ENCODE measurements at places on chromosomes 3 and 15.

- ATAC-seq = no peak
Measured at GRCh38 chr3:151101270-151101969, 16.0 kb downstream of the MED12L start.

DNA sequence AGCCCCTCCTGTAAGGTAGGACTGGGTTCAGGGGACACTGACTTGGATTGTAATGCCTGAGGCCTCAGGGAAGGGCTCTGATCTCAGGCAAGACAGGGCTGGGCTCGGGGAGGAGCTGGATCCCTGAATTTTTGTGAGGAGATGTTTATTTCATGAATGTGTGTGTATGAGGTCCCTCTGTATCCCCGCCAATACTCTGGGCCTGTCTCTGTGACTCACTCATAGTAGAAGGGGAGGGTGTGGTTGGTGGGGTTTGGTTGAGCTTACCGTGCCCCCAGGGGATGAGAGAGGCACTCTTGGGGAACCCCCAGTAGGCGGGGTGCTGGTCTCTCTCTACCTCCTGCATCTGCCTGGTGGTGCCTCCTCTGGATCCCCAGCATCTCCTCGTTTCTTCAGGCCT, 28.1 kb downstream of the RPSA start:
- peak; percentile 87 for ATAC-seq

GRCh38 chr3:94373456-94373855, 310.6 kb downstream of the NSUN3 start:
- ATAC-seq = no peak

DNA sequence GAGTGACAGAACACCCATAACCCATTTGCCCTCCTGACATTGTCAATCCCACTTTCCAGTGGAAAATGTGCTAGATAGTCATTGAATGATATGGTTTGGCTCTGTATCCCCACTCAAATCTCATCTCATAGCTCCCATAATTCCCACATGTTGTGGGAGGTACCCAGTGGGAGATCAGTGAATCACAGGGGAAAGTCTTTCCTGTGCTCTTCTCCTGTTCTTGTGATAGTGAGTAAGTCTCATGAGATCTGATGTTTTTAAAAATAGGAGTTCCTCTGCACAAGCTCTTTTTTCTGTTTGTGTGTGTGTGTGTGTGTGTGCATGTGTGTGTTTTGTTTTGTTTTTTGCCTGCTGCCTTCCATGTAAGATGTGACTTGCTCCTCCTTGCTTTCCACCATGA, 191.7 kb downstream of the ARRDC4 start:
- no peak for ATAC-seq

GRCh38 chr15:85727068-85727467, 67.7 kb downstream of the KLHL25 start:
- ATAC-seq = no peak

DNA sequence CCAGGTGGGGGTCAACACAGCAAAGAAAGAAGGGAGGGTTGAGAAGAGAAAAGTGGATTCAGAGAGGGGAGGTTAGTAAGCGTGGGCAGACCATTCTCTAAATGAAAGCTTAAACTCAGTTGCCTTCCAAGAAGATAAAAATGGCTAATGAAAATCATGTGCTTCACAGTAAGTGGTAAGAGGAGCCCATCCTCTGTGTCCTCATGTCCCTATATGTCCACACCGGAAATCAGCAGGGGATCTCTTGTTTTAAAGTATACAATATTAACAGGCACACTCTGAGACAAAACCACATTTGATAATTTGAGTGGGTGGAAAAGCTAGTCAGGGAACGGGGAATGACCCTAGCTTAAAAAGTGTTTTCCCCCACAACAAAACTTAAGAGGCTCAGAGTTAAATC, 4.4 kb upstream of the FOXP1 start:
- no peak for ATAC-seq

GRCh38 chr3:177358977-177359592, 161.8 kb upstream of the TBL1XR1 start:
- ATAC-seq = peak; percentile 49

GRCh38 chr3:66441692-66442091, 59.1 kb downstream of the LRIG1 start:
- no peak for ATAC-seq

GRCh38 chr15:59434481-59434880, 3.5 kb upstream of the FAM81A start:
- ATAC-seq = no peak

DNA sequence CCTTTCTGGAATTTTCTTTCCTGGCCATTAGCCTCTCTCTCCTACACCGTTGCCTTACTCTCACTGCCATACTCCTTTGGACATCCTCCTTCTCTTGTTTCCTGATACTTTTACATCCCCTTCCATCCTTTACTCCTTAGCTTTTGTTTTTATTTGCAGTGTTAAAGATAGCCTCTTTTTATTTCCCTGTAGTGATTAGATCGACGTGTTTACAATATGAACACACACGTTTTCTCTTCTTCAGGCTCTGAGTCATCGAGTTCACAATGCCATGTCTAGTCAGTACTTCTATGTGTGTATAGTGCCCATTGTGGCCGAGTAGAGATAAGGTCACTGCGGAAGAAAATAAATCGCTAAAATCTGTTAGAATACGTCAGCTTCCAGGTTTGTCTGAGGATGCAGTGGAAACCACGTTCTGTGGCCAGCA, 208.5 kb downstream of the LPP start:
- ATAC-seq = no peak

- ATAC-seq = no peak
Measured at GRCh38 chr3:73781541-73781940, 156.8 kb upstream of the PDZRN3 start.

GRCh38 chr15:78762985-78763795, 48.1 kb downstream of the ADAMTS7 start:
- no peak for ATAC-seq

- ATAC-seq = no peak
Measured at GRCh38 chr3:49378249-49378895, 20.2 kb upstream of the GPX1 start.

GRCh38 chr15:60784483-60785254, 305.7 kb upstream of the ICE2 start:
- no peak for ATAC-seq

- ATAC-seq = no peak
Measured at GRCh38 chr3:44309500-44309899, 29.1 kb upstream of the TCAIM start.

GRCh38 chr3:14297784-14298236, 104.6 kb upstream of the SLC6A6 start:
- ATAC-seq = peak; percentile 28

GRCh38 chr3:111971533-111972130, 7.2 kb upstream of the ABHD10 start:
- ATAC-seq = no peak

DNA sequence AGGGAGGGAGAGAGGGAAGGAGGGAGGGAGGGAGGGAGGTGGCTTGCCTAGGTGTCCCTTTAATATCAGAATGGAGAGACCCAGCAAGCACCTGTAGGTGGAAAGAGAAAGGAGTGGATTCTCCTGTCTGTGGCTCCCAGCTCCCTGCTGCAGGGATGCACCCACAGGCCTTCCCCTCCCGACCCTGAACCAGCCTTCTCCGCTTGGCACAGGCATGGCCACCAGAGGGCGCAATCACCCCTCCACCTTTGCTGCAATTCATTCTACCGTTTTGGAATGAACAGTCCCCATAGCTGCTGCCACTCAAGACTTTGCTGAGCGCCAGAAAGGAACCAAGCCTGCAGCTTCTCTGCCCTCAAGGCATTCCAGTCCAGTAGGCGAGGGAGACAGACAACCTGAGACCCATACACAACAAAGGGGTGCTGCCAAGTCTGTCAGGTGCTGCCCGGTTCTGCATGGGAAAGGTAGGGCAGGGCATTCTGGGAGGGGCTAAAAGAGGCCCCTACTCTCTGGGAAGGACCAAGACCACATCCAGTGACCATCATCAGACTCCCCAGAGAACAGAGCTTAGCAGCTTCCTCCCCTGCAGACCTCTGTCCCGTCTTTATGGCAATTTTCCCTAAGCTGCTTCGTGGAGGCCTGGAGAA, 4.9 kb downstream of the TLR9 start:
- ATAC-seq = peak; percentile 81

- no peak for ATAC-seq
Measured at GRCh38 chr3:4060603-4061002, 242.6 kb upstream of the SETMAR start.

- peak; percentile 34 for ATAC-seq
Measured at GRCh38 chr3:62446337-62446940, 73.1 kb upstream of the FEZF2 start.

GRCh38 chr15:44694416-44694815, 16.7 kb downstream of the PATL2 start:
- no peak for ATAC-seq

DNA sequence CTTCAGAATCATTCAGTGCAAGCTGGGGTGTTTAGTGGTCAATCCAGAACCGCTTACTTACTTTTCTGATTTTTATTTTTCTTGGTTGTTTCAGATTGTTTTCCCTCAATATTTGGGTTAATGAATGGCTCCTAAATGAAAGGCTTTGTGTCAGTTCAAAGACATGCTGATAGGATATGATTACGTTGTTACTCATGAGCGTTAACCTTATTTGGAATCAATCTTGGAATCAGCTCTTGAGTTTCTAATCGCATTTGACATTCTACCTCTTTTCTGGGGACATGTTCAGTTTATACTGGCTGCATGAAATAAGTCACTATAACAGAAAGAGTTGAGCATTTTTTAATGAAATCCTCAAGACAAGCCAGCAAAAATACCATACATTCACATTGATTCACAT, 50.2 kb downstream of the ATP11B start:
- ATAC-seq = no peak

GRCh38 chr15:90178468-90179435, 22.4 kb upstream of the SEMA4B start:
- peak; percentile 83 for ATAC-seq

GRCh38 chr15:79372428-79372827, 59.7 kb upstream of the MINAR1 start:
- ATAC-seq = no peak

GRCh38 chr3:58989163-58989562, 60.7 kb downstream of the CFAP20DC start:
- ATAC-seq = no peak

- ATAC-seq = no peak
Measured at GRCh38 chr3:78665776-78666469, 1101.9 kb downstream of the ROBO1 start.

DNA sequence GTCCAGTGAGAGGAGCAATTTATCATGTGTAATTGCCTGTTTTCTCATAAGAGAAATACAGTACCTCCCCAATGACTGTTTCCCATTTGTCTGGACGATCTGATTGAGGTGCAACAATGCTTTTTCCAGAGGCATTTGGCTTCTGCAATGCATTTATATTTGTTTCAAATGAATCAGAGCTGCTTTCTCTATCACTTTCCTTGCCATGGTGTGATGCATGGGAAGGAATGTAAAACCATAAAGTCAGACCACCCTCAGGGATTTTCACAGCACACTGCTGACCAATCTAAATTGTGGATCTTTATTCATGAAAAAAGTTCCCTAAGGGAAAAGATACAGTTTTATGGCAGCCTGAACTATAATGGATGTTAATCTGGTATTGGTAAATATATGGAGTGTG, 333.0 kb downstream of the ZNF385D start:
- ATAC-seq = no peak

DNA sequence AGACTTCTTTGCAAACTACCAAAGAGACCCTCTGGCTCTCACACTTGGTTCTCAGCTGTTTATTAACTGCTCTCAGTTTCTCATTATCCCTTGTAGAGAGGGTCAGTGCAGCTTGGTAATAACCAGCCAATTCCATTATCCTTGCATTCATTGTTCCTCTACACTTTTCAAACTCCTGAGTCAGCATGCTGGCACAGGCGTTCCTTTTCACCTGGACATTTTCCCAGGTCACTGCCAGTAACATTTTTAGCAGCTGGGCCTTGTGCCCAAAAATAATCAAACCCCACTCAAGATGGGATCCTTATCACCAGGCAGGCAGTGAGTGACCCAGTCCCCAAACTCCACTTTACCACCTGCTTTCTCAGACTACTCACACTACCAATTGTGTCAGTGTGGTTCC, 4.8 kb upstream of the SUMF1 start:
- no peak for ATAC-seq

- ATAC-seq = peak; percentile 99
Measured at GRCh38 chr3:42490243-42490642, 12.2 kb upstream of the VIPR1 start.

- ATAC-seq = no peak
Measured at GRCh38 chr3:129257609-129258008, 8.2 kb downstream of the COPG1 start.

DNA sequence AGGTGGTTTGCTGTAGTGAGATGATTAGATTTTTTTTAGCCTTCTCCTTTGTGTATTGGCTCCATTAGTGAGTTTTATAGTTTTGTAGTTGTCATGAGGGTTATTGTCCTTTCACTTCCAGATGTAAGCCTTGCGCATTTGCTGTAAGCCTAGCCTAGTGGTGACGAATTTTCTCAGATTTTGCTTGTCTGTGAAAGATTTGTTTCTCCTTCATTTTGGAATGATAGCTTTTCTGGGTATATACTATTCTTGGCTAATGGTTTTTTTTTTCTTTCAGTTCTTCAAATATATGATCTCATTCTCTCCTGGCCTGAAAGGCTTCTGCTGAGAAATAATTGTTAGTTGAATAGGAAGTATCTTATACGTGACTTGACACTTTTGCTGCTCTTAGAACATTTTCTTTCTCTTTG, 166.5 kb upstream of the THRB start:
- ATAC-seq = no peak

GRCh38 chr15:63370764-63371163, 10.9 kb downstream of the CA12 start:
- no peak for ATAC-seq

DNA sequence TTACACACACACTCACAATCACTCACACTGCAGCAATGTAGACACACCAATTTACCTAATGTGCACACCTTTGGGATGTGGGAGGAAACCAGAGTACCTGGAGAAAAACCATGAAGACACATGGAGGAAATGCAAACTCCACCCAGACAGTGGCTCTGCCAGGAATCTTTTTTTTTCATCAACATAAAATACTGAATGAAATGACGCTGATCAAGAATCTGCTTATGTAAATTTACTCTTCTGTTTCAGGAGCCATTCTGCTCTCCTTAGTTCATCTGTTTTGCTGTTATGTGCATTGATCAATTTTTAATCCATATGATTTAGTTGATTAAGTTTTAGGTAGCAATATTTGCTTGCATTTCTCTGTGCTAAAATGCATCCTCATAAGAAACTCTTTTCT, 414.2 kb upstream of the CCDC54 start:
- ATAC-seq = no peak

GRCh38 chr3:23202921-23203707, at the start of gene UBE2E2:
UBE2E2 (plus strand) TSS chr3:23203327.
- peak; percentile 84 for ATAC-seq

DNA sequence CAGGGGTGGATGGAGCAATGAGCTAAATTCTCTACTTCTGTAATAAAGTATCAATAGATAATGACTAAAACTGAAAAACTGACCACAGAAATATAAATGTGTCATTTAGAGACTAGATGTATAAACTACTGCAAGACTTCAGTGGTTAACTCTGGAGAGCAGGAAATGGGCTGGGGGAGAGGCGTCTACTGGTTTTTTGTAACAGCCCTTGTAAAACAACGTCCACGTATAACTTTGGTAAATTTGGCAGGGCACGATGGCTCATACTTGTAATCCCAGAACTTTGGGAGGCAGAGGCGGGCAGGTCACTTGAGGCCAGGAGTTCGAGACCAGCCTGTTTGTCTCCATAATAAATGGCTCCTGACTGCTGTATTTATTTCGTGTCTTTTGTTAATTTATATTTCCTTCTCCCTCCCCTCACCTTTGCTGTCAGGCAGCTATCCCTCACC, 12.5 kb downstream of the RAB27A start:
- ATAC-seq = peak; percentile 84
